ENCODE measurements at places on chromosomes 16 and 17.

DNA sequence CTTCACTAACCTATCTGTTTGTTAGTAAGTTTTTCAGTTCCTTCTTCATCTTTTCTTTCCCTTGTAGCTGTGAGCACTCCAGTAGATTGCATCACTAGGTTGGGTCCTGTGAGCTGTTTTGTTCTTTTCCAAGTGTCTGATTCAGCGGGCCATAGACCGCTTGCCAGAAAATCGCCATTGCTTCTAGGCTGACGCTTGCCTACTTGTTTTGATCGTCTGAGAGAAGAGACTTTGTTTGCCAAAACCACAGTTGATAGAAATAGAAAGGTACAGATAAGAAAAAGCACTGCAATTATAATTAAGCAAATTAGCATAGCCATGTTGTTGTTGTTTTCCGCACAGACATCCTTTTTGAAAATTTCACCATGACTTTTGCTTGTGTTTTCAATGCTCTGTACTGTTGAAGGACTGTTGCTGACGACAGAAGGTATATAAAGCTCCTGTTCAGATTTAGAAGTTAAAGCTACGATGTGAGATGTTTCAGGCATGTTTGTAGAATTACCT is 3.1 kb downstream of the EVI2A start:
- peak; percentile 59 for DNase-seq

DNA sequence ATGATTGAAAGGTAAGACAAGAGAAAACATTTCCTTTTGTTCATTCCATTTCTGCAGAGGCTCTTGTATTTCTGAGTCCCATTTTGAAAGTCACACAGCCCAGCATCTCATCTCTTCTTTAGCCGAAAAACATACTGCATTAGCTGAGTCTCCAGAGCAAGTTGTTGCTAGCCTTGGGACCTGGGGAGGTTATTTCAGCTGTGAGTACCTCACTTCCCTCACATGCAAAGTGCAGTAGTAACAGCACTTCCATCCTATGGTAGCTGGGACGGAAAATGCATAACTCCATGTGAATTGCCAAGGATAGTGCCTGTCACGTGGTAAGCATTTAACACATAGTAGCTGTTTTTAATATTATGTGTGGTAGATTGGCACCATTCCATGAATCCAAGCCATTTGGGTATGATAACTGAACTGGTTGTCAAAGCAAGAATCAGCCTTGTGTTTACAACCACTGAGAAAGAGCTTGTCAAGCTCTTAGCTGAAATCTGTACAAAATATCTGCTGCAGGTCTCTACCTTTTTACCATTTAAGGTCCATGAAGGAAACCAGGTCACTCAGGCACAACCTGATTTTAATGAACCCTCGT is 345.7 kb downstream of the CDH13 start:
- DNase-seq: no peak

- DNase-seq: no peak
These were observed 81.3 kb downstream of the SMG6 start for GRCh38 chr17:2222301-2222700.

- DNase-seq: no peak
These were observed 269.8 kb upstream of the MYOCD start for GRCh38 chr17:12395733-12396354.

GRCh38 chr17:48047113-48047740 is 932 bp upstream of the NFE2L1 start:
- no peak for DNase-seq
